ENCODE measurements at places on chromosomes 12 and 14. TPM values are rescaled to one million over a fixed set of nuclear protein-coding genes. Genes with fewer than 3 reads are reported as not detected.

DNA sequence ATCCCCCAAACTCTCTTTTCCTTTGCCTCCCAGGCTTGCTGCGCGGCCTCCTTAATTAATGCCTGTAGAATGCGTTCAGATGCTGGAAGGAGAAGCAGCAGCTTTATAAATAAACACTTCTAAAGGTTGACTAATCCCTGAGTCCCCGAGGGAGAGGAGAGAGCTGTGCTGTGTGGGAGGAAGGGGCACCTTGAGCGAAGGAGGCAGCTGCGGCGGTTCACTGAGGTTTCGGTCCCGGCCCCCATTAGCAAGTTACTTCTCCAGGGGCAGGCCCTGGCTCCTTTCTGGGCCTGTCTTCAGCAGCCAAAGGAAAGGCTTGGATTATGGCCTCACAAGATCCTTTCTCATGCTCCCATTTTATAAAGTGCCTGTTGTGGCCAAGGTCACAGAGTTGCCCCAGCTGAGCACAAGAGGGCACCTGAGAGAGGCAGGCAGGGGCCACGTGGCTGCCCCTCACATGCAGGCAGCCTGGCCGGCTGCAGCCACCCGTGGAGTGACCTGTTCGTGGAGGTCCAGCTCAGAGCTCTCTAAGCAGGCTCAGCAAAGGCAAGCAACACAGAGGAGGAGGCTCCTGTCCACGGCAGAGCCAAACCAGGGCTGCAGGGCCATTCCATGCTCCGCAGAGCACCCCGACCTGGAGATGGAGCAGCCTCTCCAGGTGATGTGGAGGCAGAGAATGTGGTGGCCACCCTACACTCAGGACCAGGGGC lies 15.0 kb upstream of the CACNA2D4 start:
- no peak for DNase-seq

The PLCZ1 gene
- not detected for total RNA-seq

The RTN1 gene
- total RNA-seq, result 0.35 TPM

DNA sequence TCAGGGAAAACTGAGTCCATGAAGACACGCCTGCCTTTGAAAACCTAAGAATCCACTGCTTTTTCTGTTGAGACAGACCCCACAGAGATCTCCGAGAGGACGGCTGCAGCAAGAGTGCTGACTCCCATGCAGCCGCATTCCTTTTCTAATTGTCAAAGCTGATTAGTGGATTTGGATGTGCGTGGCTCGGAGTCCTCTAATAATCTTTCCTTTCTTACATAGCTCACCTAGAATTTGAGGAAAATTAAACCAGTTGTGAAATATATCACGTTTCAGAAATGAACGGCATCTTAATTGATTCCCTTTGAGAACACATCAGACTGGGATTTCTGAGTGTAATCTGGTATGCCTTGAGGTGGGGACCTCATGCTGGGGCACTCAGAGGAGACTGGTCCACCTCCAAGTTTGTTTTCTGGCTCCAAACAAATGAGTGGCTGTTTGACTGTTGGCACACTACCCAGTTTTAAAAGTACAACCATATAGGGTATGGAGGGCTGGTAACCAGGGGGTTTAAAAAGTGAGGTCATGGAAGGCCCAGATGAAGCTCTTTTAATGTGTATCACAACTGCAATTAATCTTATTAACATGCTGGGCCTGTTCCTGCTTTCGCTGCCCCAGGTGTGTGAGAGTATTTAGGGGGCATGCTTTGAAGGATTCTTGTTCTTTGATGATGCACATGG lies 63.3 kb downstream of the RASSF3 start:
- DNase-seq, result no peak

- no peak for DNase-seq
Measured at GRCh38 chr14:98754343-98755020, 517.5 kb downstream of the BCL11B start.

DNA sequence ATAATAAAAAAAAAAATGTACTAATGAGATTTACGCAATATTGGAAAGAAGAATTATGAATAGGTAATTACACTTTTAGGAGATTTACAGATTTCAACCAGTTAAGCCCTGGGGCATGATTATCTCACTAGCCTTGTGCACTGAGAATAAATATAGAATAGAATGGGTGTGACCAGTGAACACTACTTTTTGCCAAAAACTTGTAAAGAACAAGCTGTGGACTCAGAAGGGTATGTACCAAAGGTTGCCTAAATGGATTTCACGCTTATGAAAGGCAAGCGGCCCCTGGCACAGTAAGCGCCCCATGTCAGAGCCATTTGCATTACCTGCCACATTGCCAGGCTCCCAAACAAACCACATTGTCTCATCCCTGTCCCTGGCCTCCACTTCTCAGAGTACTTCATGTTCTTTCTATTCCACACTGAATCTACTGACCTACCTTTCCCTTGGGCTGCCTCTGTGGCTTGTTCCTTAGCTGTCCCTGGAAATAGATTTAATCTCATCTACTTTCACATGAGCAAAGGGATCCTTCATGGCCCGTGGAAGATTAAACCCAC lies 170.6 kb upstream of the DIO2 start:
- no peak for DNase-seq

DNA sequence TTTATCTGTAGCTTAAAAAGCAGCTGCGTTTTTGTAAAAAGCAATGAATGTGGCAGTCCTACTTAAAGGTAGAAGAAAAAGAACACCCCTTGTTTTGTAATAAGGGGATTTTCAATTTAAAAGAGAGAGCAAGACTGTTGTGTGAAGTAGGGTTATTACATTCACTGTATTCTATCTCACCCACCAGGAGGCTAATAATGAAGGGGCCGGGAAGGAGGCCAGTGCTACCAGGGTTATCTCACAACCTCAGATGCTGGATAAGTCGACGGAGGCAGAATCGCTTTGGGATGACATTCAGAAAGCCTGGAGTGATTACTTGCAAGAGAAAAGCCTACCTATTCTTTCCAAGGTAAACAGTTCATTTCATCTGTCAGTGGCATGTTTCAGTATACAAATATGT lies 97.7 kb downstream of the RMST start:
- no peak for DNase-seq

The PDE3A gene
- 1.6 TPM for total RNA-seq

DNA sequence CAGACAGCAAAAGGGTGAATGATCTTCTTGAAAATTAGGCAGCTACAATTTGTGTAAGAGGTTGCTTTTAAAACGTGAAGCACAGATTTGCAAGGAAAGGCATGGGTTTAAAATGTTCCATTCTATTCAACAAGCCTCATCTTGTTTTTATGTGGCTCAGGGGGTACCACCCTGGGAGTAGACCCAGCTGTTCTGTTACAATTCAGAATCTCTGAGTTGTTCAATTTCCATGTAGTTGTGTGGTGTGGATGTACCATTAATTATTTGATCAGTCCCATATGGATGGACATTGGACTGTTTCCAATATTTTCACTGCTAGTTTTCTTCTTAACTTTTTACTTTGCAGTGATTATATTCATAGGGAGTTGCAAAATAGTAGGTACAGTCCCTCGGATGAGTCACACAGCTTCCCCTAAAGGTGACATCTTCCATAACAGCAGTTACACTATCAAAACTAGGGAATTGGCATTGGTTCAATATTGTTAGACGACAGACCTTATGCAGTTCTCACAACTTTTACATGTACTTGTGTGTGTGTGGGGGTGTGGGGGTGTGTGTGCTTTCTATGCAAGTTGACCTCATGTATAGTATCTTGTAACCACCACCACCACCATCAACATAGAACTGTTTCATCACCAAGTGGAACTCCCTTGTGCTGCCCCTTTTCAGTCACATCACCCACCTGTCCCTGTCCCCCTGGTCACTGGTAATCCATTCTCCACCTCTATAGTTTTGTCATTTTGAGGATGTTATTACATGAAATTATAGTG lies 59.0 kb upstream of the CAPRIN2 start:
- DNase-seq, result no peak

The AMN gene
- 0.06 TPM for total RNA-seq

GRCh38 chr12:114046236-114046998 lies 80.3 kb upstream of the RBM19 start:
- DNase-seq, result no peak

GRCh38 chr12:10251669-10252068 lies 39.0 kb downstream of the GABARAPL1 start:
- DNase-seq, result no peak

GRCh38 chr12:42498549-42499247 lies 90.8 kb downstream of the PRICKLE1 start:
- no peak for DNase-seq

DNA sequence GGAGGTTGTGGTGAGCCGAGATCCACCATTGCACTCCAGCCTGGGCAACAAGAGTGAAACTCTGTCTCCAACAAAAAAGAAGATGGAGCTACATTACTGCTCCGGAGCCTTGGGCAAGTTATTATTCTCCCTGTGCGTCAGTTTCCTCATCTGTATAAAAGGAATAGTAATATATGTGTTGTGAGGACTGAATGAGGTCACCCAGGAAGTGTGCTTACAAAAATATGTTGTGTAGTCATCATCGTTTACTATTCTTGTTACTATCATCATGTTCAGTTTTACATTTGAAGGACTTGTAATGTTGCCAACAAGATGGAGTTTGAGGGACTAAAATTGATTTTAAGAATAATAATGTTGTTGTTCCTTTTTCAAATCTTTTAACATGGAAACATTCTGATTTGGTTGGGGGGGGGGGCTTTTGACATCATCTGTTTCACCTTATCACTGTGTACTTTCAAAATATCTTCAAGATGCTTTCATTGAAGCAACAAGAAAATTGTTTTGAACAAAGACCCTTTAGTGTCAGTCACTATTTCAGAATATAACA lies 156.8 kb downstream of the PDE3A start:
- DNase-seq, result no peak

DNA sequence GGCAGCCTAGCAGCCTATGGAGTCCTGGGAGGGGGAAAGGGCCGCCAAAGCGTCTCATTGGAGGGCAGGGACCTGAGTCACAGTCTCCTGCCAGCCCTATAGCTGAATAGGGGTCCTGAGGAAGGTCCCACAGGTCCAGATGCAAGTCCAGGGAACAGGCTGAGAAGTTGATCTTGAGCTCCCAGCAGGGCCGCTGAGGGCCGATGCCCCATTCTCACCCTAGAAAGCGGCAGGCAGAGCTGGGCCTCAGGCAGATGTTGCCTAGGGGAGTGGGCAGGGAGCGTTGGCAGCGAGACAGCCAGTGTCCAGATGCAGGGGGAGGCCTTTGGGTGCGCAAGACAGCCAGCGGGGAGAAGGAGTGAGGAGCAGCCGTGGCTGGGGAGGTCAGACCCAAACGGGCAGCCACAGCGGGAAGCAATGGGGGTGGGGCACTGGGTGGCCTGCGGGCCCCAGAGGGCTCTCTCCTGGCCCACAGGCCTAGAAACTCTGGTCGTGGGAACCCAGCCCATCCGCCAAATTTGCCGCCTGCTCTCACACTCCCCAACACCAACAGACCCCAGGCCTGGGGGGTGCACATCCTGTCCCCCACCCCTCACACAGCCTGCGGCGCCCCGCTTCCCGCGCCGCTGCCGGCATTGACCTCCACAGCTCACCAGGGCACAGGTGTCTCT lies 1.1 kb downstream of the HDAC7 start:
- DNase-seq, result no peak

DNA sequence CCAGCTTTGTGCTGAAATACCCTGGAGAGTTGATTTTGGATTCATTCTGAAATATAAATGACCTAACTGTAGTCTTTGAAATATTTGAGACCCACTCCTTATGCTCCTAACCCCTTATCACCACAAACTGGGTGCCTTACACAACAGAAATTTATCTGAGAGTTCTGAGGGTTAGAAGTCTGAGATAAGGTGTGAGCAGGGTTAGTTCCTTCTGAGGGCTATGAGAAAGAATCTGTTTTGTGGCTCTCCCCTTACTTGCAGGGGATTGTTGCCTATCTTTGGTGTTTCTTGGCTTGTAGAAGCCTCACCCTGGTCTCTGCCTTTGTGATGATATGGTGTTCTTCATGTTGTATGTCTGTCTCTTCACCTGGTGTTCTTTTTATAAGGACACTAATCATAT lies 91.7 kb downstream of the DERA start:
- DNase-seq, result no peak

DNA sequence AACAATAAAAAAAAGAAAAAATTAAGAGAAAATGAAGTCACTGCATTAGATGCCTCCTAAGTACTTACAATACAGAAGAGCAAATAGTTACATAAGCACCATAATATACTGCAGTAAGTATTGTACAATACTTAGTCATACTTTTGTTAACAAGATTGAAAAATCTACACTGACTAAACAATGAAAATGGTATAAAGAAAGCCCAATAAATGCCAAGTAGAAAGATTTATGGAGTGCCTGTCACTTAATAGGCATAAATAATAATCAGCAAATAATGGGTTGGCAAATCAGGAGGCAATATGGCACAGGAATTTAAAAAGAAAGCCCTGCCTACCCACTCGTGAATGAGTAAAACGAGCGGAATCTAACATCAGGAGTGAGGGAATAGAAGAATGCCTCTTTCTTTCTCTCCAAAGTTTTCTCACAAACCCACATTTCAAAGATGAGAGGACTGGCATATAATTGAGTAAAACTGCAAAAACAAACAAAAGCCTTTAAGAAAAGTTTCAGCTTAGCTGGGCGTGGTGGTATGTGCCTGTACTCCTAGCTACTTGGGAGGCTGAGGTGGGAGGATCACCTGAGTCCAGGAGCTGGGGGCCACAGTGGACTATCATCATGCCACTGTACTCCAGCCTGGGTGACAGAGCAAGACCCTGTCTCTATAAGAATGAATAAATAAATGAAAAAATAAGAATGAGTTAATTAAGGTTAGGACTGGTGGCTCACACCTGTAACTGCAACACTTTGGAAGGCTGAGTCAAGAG lies 36.1 kb downstream of the CRY1 start:
- no peak for DNase-seq

DNA sequence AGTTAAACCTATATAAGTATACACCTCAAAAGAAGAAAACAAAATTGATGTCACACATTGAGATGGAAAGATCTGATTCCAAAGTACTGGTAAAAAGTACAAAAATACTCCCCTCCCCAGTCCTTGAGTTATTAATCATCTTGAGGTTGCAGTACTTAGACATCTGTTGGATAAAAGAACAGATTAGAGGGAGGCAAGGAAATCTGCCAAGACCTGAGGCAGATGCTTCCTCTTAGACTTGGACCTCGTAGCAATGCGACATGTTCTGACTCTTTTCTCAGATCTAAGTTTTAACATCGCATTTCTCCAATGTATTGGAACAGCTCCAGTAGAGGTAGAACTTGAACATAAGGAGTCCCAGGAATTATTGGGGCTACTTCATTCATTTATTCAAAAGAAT lies 187.9 kb upstream of the GRIN2B start:
- no peak for DNase-seq

DNA sequence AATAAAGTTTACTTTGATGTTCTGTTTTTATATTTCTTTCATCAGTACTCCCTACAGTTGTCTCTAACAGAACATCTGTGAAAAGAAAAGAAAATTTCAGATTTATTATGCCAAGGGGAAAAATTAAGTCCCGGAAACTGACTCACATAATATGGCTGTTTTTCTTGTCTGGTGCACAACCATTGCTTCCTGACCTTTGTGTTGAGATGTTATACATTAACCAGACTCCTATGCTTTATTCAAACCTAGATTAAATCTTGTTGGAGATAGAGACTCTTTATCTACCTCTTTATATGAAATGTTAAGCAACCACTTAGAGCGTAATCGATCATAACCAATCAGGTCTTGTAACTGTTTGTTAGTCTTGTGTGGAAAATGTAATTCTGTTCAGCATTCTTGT lies 37.6 kb upstream of the BICD1 start:
- no peak for DNase-seq

GRCh38 chr12:68163560-68164081 lies 4.1 kb upstream of the IFNG start:
- no peak for DNase-seq
